AG09319 (cell line): ENCODE measurements at places on chromosomes 2 and 18.

GRCh38 chr2:138071720-138072719 is 107.7 kb downstream of the HNMT start:
- DNase-seq = no peak

- no peak for DNase-seq
Observed at GRCh38 chr2:235045336-235045972, 93.6 kb downstream of the SH3BP4 start.

DNA sequence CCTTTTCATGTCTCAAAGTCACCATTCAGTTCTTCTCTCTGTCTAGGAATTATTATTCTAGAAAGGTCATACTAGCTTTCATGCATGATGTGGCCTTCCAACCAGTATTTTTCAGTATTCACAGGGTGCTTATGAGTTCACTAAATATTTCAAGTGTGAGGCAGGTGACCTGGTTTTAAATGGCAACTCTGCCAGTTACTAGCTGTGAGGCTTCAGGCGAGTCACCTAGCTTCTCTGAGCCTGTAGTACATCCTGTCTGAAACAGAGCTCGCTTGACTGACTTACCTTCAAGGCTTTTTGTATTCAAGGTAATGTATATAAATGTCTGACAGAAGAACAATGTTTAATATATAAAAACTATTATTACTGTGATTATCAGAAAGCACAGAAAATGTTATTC is 19.4 kb upstream of the ACVR1 start:
- DNase-seq = no peak

DNA sequence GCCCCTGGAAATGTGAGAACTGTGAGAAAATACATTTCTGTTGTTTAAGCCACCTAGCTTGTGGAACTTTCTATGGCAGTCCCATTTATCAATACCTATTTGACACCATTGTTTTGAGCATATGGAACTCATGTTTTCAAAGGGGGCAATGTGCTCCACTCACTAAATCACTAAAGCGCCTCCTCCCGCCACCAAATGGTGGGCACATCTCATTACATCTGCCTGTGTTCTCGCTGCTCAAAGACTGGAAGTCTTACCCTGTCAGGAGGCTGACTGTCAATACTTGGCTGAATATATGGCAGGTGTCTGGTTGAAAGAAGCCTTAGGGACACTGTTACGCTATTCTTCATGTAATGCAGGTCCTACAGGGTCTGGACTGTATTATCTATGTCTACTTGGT is 767.7 kb downstream of the TSN start:
- no peak for DNase-seq
